ENCODE measurements at places on chromosomes 12 and 14. TPM values are rescaled to one million over a fixed set of nuclear protein-coding genes. Genes with fewer than 3 reads are reported as not detected.

PMCH gene
- total RNA-seq: 0.41 TPM

BAZ1A gene
- total RNA-seq: 18.3 TPM

HOXC9 gene
- total RNA-seq: not detected

KERA gene
- total RNA-seq: 1.2 TPM

HSPB8 gene
- 0.41 TPM for total RNA-seq

CCDC198 gene
- total RNA-seq: not detected

CLEC14A gene
- total RNA-seq: 4.5 TPM
